ENCODE measurements at places on chromosomes 7 and 10.

GRCh38 chr7:41425926-41426325 lies 277.0 kb downstream of the INHBA start:
- DNase-seq: no peak

DNA sequence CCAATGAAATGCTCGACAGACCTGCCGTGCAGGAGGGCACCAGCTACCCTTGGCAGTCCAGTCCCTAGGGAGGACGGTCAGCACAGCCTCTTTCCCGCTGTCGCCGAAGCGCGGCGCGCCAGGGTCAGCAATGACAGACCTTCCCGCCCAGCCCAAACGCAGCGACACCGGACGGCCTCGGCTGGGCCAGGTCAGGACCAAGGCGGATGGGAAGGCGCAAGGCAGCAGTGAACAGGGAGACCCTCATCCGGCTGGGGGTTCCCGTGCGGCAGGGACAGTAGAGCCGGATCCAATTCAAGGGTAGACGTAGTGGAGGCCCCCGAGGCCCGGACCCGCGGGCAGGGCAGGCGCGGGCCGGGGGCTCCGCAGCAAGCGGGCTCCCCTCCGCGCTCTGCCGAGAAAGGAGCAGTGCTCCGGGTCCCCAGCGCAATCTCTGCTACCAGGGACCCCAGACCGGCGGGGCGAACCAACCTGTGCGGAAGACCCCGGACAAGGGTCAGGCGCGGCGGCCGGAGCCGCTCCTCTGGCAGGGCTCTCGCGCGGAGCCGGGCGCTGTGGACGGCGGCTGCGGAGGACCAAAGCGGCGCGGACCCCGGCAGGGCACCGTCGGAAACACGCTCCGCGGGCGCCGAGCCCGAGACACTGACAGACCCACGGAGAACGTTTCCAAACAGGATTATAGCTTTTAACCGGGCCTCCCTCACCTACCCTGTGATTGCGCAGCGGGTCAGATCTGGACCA lies at the start of gene SEC31B:
Gene SEC31B (minus strand): TSS at position 551 of the 741 bp plus-strand sequence. CDS start 2,909 bp downstream, outside the sequence.
- no peak for DNase-seq

GRCh38 chr7:151719031-151719896 lies 157.7 kb downstream of the PRKAG2 start:
- DNase-seq: no peak

DNA sequence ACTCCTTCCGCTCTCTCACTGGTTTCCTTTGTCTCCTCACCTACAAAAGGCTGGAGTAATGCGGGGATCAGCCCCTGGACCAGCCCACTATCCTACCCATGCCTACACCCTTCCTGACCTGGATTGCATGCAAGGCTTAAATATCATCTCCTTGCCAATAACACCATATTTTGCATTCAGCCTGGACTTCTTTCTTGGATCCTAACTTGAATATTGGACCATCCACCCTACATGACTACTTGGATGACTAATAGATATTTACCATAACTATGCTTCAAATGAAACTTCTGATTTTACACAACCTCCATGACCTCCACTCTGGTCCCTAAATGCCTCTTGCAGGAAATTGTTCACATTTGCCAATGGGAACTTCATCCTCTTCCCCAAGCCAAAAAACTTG lies 188.3 kb upstream of the AKR1E2 start:
- no peak for DNase-seq

DNA sequence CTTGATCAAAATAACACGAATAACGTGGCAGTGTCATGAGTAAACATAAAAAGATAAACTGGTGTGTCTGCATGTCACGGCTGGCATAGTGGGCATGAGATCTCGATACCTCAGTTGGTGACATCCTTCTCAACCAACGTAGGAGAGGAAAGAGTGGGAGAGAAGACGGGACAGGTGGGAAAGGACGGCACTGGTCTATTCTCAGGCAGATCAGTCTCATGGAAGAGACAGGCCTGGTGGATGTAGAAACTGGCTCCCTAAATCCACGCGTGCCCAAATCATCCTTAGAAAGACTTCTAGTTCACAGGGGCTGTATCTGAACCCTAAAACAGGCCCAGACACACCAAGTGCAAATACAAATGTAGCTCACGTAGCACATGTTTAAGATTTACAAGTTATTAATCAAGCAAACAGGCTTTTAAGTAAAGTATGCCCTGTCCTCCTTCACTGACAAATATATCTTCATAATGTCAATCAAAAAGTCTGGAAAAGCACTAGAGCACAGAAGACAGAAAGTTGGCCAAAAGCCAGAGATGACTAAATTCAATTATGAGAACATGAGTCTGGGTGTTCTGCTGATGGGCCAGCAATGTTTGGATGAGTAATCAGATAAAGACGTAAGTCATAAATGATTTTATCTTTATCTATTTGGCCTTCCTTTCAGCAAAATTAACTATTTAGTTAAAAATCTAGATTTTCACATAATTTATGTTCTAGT lies 56.3 kb downstream of the SFMBT2 start:
- DNase-seq: no peak

DNA sequence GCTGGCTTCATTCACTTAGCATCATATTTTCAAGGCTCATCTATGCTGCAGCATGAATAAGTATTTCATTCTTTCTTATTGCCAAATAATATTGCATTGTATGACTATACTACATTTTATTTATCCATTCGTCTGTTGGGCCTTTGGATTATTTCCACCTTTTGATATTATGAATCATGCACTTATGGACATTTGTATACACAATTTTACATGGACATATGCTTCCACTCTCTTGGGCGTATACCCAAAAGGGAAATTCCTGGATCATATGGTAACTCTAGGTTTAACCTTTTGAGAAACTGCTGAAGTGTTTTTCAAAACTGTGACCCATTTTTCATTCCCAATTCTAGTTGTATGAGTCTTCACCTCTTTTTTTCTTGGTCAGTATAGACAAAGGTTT lies 80.3 kb upstream of the GNAI1 start:
- no peak for DNase-seq

- peak; percentile 82 for DNase-seq
Measured at GRCh38 chr10:114825513-114826253, 4.1 kb downstream of the FHIP2A start.

- DNase-seq: no peak
Measured at GRCh38 chr7:111090846-111091245, at the start of gene LRRN3. TSS of gene LRRN3 (plus strand) at chr7:111091127. CDS start at chr7:111122773, 31,646 bp downstream.

- DNase-seq: no peak
Measured at GRCh38 chr7:72037516-72037915, 374.6 kb downstream of the CALN1 start.

GRCh38 chr7:4739528-4739992 lies 35.9 kb upstream of the AP5Z1 start:
- DNase-seq: no peak

DNA sequence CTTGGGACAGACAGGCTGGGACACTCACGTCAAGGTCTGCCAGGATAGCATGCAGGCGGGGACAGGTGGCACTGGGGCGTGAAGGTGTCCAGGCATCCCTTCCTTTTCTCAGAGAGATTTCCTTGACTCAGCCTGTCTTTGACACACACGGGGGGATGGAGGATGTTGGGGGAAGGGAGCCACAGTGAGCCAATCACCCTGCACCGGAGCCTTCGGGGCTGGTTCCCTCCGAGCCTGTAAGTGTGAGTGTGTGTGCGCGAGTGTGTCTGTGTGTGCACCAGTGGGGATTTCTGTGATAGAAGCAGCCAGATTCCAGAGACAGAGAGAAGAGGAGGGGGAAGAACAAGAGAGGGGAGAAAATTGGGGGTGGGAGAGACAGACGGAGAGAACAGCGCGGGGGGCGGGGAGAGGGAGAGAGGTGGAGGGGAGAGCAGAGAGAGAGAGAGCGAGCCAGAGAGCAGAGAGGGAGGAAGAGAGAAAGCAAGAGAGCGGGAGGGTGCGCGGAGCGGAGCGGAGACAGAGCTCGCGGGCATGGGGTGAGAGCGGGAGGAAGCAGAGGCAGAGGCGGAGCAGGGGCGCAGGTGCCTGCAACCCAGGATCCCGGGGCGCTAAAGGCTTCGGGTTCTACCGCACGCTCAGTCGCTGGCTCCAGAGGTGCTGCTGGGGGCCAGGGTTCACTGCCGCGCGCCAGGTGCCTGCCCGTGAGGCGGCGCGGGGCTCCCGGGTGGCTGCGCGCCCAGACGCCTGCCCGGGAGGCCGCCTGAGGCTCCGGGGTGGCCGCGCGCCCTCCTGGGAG lies 466 bp upstream of the GPR26 start:
- no peak for DNase-seq

DNA sequence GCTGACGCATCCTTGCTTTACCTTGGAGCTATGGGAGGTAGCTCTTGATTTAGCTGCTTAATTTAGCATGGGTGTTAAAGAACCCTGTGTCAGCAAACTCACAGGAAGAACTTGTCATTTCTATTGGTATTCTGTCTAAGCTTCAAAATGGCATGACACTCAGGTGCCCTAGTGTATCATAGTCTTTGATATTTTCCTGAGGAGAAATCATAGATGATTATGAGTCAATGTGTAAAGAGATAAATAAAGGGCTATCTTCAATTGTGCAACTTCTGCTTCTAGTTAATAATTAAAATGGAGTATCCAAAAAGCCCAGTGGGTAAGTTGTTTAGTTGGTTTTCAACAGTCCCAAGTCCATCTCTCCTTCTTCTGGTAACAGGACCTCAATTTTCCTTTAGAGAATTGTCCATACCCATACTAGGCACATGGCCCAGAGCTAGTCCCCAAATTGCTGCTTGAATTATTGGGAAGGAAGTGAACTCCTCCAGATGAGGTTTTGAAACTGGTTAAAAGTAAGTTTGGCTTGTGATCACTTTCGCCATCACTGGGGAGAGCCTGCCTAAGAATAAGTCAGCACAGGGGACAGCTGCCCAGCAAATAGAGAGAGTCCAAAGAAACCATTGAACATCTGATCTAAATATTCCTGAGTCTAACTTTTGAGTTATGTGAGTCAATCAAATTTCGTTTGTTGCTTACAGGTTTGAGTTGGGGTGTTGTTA lies 169.0 kb upstream of the PHYHIPL start:
- no peak for DNase-seq

- peak; percentile 42 for DNase-seq
Measured at GRCh38 chr7:55086413-55087201, 67.8 kb downstream of the EGFR start.

DNA sequence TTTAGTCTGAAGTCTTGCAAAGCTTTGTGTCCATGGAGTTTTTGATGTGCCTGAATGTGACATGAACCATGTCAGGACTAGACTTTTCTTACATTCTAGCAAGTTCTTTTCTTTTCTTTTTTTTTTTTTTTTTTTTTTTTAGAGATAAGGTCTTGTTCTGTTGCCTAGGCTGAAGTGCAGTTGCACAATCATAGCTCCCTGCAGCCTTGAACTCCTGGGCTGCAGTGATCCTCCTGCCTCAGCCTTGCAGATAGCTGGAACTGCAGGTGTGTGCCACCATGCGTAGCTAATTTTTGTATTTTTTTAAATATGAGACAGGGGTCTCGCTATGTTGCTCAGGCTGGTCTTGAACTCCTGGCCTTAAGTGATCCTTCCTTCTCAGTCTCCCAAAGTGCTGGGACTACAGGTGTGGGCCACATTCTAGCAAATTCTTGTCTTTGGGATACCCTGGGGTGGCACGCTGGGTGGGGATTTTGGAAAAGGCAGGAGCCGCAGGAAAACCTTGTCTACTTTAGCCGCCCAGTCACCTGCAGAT lies 152.8 kb downstream of the SVIL start:
- no peak for DNase-seq

GRCh38 chr7:26202019-26202990 lies 760 bp downstream of the CBX3 start:
- peak; percentile 56 for DNase-seq

GRCh38 chr7:132397070-132397469 lies 179.2 kb downstream of the PLXNA4 start:
- DNase-seq: no peak

DNA sequence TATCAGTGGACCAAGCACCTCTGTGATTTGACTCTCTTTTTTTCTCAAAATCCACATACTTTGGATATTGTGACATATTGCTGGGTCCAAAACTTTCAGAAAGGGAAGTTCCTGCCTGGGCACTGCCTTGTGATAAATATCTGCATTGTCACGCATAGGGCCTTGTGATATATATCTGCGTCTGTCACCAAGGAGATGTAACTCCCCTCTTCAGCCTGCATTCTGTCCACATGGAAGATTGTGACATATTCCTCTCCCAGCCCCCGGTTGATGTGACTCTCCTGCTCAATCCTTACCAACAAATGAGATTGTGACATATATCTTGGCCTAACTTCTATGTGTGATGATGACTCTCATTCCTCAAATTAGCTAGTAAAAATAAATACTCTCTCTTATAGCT lies 25.4 kb upstream of the ZNF107 start:
- no peak for DNase-seq

GRCh38 chr10:50346942-50347341 lies 95.6 kb upstream of the ASAH2 start:
- DNase-seq: no peak

DNA sequence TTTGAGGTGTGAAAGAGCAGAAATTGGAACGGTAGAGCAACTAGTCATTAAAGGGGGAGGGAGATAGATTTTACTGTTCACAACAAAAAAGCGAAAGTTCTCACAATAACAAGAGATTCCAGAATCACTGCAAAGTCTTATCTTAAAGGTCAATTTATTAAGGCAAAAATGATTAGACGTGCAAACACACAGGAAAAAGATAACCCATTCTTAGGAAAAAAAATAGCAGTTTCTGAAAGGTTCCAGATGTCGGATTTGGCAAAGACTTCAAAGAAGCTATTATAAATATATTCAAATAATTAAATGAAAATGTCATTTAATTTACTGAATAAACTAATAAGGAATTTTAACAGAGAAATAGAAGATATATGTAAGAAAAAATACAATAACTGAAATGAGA lies 70.8 kb upstream of the GNAI1 start:
- DNase-seq: no peak

DNA sequence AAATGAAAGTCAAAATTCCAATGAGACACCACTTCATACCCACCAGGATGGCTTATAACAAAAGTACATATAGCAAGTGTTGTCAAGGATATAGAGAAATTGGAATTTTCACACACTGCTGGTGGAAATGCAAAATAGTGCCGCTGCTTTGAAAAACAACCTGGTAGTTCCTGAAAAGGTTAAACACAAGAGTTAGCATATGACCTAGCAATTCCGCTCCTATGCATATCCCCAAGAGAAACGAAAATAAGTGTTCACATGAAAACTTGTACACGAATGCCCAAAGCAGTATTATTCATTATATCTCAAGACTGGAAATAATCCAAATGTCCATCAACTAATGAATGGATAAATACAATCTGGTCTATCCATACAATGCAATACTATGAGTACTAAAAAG lies 14.8 kb downstream of the IDE start:
- DNase-seq: no peak

GRCh38 chr7:25168145-25168544 lies 43.1 kb upstream of the CYCS start:
- DNase-seq: no peak

- no peak for DNase-seq
Measured at GRCh38 chr7:93115796-93116195, 2.0 kb downstream of the SAMD9 start.

DNA sequence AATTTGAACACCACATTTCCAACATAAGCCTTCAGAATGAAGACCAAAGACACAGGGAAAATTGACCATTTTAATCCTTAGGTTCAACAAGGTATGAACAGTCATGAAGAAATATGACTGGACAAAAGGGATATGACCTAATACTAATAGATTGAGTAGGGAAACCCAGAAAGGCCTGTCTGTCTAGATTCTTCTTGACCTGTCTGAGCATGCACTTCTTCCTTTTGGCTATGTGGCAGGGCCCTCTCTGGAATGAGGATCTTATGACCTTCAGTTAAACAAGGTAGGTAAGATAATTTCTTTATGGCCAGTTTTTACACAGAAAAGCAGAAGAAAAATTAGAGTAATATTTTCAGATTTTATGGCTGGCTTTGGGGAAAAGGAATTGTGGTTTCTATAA lies 3.0 kb upstream of the PHYHIPL start:
- DNase-seq: no peak

- DNase-seq: no peak
Measured at GRCh38 chr10:89073719-89074118, 83.1 kb downstream of the FAS start.

- DNase-seq: no peak
Measured at GRCh38 chr10:74006269-74006668, 8.4 kb downstream of the VCL start.

Data from GM13977 (cell line).